Cardiac muscle cell (in vitro differentiated cells and primary cell): ENCODE measurements at places on chromosomes 5 and 9.
A peak's percentile ranks its signal among the peaks of the same experiment; 100 is the strongest.

GRCh38 chr9:109031241-109031640 lies 17.9 kb upstream of the CTNNAL1 start:
- peak overlapping the region; percentile 57 for H3K27ac ChIP-seq
- H3K36me3 ChIP-seq = peaks cover 11% of the 10 kb centered on the region
- no peak for DNase-seq
- H3K4me3 ChIP-seq = no peak overlapping the region
- H3K27me3 ChIP-seq = no peaks in the 10 kb centered on the region

GRCh38 chr5:76216748-76217147 lies 133.6 kb downstream of the SV2C start:
- H3K27ac ChIP-seq = no peak overlapping the region
- no peak for DNase-seq
- H3K4me1 ChIP-seq = no peaks in the 10 kb centered on the region
- no peak overlapping the region for H3K4me3 ChIP-seq

DNA sequence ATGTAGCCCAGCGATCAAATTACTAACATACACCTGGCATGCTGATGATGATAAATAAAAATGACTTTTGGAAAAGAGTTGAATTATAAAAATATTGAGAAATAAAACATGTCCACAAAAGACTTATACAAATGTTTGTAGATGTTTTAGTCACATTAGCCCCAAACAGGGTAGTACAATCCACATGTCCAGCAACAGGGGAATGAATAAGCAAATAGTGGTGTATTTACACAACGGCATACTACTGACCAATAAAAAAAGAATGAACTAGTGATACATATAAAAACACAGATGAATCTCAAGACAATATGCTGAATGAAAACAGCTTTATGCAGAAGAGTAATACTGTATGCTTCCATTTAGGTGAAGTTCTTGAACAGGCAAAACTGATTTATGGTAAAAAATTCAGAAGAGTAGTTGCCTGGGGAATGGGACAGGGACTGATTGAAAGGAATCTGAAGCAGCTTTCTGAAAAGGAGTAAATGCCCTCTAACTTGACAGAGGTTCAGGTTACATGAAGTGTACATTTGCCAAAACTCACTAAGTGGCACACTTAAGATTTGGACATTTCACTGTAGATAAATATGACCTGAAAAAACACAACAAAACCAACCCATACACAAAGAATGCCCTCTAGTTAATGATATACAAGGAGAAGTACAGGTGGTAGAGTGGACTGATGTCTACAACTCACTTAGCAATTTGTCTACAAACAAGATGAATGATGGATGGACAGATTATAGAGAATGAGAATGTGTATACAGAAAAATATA lies 35.4 kb downstream of the ACTL7A start:
- H3K27ac ChIP-seq = no peak overlapping the region
- H3K27me3 ChIP-seq = no peaks in the 10 kb centered on the region
- DNase-seq = no peak
- no peak overlapping the region for H3K4me3 ChIP-seq
- no peaks in the 10 kb centered on the region for H3K4me1 ChIP-seq
- H3K36me3 ChIP-seq = peaks cover 56% of the 10 kb centered on the region

GRCh38 chr9:12318732-12319685 lies 374.2 kb upstream of the TYRP1 start:
- no peak overlapping the region for H3K4me3 ChIP-seq
- no peaks in the 10 kb centered on the region for H3K4me1 ChIP-seq
- DNase-seq = peak; percentile 12
- no peaks in the 10 kb centered on the region for H3K36me3 ChIP-seq
- H3K27ac ChIP-seq = no peak overlapping the region

GRCh38 chr5:67581203-67581602 lies 384.6 kb upstream of the CD180 start:
- no peak overlapping the region for H3K27ac ChIP-seq
- no peak overlapping the region for H3K4me3 ChIP-seq
- no peaks in the 10 kb centered on the region for H3K27me3 ChIP-seq
- no peak for DNase-seq

DNA sequence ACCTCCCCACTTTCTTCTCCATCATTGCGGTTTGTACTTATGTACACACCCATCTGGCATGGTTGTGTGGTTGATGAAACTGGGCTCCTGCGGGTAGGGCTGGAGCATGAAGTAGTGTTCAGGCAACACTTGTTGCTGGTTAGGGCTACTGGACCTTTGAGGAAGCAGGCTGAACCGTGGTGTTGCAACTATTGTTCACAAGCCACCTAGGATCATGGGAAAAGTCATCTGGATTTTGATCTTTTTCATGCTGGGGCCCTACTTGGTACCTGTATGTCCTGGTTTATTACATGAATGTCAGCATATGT lies 40.1 kb upstream of the TIFAB start:
- peaks cover 100% of the 10 kb centered on the region for H3K27me3 ChIP-seq
- no peak overlapping the region for H3K27ac ChIP-seq
- no peaks in the 10 kb centered on the region for H3K4me1 ChIP-seq
